IMR-90 (cell line): ENCODE measurements at places on chromosomes 3 and 15. TPM values are rescaled to one million over a fixed set of nuclear protein-coding genes. Genes with fewer than 3 reads are reported as not detected.

GRCh38 chr3:41907330-41908073 is 54.4 kb downstream of the ULK4 start:
- no peaks in the 10 kb centered on the region for H3K4me1 ChIP-seq
- H3K4me3 ChIP-seq, result no peak overlapping the region
- peak; percentile 59 for DNase-seq
- H3K27me3 ChIP-seq, result no peaks in the 10 kb centered on the region
- H3K36me3 ChIP-seq, result peaks cover 3% of the 10 kb centered on the region

DNA sequence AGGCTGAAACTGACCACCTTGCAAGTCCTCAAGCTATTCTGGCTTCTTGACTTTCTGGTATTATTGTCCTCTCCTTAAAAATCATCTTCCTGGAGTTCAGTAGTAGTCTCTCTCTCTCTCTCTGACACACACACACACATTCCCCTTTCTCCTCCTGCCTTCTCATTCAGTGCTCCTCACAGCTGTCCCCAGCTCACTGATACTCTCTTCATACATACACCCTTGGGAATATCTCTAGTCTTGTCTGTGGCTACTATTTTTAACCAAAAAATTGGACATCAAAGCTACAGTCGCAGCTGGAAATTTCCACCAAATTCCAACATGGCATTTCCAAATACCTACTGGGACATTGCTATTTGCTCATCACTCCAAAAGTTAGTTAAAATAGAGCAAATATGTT is 178.9 kb downstream of the ECT2 start:
- no peak for DNase-seq
- H3K4me3 ChIP-seq, result no peak overlapping the region
- no peaks in the 10 kb centered on the region for H3K36me3 ChIP-seq
- no peaks in the 10 kb centered on the region for H3K4me1 ChIP-seq
- no peak overlapping the region for H3K27ac ChIP-seq

- H3K4me1 ChIP-seq, result peaks cover 17% of the 10 kb centered on the region
- H3K27ac ChIP-seq, result no peak overlapping the region
- DNase-seq, result no peak
- H3K4me3 ChIP-seq, result no peak overlapping the region
Observed at GRCh38 chr3:10011631-10012030, 14.6 kb upstream of the FANCD2 start.

GRCh38 chr3:171959532-171960089 is 79.8 kb upstream of the FNDC3B start:
- H3K4me3 ChIP-seq, result no peak overlapping the region
- no peaks in the 10 kb centered on the region for H3K36me3 ChIP-seq
- H3K27me3 ChIP-seq, result no peaks in the 10 kb centered on the region

DNA sequence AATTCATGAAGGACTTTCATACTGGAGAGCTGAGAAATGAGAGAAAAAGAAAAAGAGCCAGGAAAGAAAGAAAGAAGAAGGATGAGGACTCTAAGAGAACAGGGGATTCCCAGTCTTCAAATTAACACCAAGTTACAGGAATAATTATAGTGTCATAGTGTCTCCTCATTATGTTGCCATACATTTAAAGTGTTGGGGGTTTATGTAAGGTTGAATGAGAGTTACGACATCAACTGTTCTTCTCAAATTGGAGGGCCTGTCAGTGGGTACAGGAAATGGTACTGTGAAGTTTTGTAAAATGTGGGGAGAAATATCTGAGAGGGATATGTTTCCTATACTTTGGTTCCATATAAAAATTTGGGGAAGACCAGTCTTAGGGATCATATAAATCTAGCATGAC is 12.3 kb upstream of the CD200 start:
- H3K27ac ChIP-seq, result no peak overlapping the region
- no peak overlapping the region for H3K4me3 ChIP-seq
- H3K36me3 ChIP-seq, result no peaks in the 10 kb centered on the region
- DNase-seq, result no peak

DNA sequence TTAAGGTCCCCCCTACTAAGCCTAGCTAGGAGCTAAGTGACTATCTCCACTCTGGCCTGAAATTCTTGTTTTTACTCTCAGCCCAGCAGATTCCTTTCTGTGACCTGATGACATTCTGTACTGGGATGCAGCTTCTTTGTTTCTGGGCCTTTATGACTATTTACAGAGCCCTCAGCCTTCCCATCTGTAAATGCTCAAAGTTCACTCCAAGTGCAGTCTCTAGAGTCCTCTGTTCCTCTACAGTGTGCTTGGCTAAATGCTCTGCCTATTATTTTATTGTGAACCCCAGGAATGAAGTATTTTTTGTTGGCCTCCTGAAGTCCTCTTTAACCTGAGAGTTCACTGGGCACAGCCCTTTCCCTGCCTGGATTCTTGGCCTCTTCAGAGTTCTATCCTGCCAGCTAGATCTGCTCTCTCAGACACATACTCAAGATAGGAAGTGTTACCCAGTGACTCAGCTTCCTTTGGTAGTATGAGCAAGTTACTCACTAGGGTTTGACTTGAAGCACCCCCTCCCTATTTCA is 278.1 kb upstream of the P2RY1 start:
- no peaks in the 10 kb centered on the region for H3K4me1 ChIP-seq
- no peaks in the 10 kb centered on the region for H3K36me3 ChIP-seq
- DNase-seq, result peak; percentile 36
- H3K27me3 ChIP-seq, result peaks cover 1% of the 10 kb centered on the region; the same call in 1 of the 2 replicates
- no peak overlapping the region for H3K27ac ChIP-seq

GRCh38 chr15:50166216-50166615 is 15.8 kb upstream of the SLC27A2 start:
- H3K27me3 ChIP-seq, result no peaks in the 10 kb centered on the region
- DNase-seq, result peak; percentile 87
- H3K4me1 ChIP-seq, result peaks cover 6% of the 10 kb centered on the region
- no peaks in the 10 kb centered on the region for H3K36me3 ChIP-seq
- H3K27ac ChIP-seq, result peak overlapping the region; percentile 60

Gene SH2D7
- total RNA-seq, result not detected in 2 replicates

Gene LDHAL6B
- total RNA-seq, result not detected in 2 replicates

Gene TXNRD3
- 8.1 and 8.4 TPM in 2 replicates for total RNA-seq

Gene PP2D1
- total RNA-seq, result not detected in 2 replicates

Gene EXD1
- not detected in 2 replicates for total RNA-seq

Gene KCNH8
- total RNA-seq, result not detected in 2 replicates
